Fibroblast of skin of abdomen (primary cell): ENCODE measurements at places on chromosomes 12 and 14.
A peak's percentile ranks its signal among the peaks of the same experiment; 100 is the strongest.

DNA sequence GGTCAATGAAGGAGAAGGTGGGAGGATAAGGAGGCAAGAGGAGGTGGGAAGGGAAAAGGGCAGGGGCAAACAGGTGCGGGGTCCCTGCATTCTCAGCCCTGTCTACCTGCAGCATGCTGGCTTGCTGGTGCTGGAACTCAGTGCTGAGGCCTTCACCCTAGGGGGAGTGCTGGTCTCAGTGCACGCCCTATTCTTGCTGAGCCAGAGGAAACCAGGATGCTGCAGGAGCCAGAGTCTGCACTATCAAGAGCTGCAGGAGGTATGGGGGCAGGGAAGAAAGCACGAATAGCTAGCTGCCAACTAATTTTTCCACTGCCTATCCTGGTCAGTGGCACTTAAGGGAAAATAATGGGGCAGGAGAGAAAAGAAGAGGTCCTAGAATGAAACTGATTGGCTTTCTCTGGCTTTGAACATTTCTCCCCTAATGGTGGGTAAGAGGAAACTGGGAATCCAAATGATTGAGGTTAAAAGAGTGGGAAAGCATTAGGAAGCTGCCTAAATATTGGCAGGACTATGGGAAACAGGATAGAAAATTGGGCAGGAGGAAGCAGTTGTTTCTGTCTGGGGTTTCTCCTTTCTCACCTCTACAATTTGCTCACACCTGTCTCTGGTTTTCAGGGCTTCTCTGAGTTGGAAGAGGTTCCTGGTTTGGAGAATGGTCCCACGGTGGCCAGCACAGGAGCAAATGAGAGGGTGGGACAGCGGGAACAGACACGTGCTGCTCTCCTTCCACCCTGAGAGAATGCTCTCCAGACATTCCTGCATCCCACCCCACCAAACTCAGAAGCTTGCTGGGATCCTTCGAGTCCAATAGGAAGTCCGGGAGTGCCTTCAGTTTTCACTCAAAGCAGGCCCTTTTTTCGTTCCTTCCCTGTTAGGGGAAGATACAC is 1.9 kb downstream of the TMEM253 start:
- DNase-seq = no peak

DNA sequence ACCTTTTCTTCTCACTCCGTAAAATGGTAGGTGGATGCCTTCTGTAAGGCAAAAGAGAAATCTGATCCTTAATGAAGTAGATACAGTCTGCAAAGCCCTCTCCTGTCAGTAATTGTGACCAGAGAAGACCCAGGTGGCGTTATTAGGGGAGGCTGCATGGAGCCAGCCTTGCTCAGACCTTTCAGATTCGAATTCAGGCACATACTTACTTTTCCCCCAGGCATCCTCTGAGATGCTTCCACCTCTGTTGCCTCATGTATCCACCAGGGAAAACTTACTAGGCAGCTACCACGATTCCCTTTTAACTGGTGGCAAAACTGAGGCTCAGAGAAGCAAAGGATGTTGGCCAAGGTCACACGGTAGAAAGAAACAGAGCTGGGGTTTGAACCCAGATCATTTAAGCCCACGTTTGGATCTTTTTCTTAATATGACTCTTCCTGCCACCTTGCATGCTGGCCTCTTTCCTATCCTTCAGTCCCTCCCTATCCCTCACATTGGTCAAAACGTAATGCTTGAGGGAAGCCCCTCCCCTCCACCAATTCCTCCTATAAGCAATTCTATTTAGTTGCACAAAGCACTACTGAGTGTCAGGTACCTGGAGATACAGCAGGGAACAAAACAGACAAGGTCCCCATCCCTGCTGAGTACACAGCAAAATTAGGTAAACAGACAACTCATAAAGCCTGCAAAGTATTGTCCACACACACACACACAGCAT is 179.4 kb downstream of the KSR2 start:
- DNase-seq = no peak

- DNase-seq = no peak
Measured at GRCh38 chr12:53625373-53625945, 723 bp downstream of the ATF7 start.

DNA sequence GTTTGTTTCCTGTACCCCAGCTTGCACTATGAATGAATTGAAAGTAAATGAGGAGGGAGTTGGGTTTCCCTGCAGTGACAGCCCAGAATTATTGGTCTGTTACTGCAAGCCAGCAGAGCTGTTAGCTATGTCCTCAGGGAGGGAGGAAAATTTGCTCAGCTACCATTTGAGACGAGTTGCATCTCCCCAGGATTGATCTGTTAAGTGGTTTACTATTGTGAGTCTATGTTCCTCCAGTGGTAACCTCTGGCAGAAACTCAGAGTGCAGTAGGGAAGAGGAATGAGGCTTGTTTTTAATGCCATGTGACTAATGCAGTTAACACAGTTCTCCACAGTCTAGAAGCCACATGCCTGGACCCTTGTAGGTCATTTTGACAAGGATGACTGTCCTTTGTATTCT is 173.9 kb downstream of the SLC15A4 start:
- no peak for DNase-seq

DNA sequence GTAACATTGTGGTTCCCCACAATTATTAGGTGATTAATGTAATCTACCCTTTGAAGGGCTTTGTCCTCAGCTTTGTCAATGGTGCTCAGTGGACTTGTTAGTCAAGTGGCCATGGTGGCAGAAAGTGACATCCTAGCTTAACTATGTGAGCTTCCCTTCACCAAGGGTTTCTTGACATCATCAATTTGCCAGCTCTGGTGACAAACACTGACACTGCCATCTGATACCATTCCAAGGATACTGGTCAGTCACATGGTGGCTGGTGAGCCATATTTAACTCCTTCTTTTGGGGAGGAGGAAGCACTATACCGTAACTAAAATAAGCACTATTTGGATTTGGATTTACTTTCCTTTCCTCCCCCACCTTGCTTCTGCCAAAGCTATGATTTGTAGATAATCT is 115.7 kb downstream of the IGF1 start:
- no peak for DNase-seq

GRCh38 chr12:125172231-125172850 is 107.1 kb downstream of the AACS start:
- no peak for DNase-seq

GRCh38 chr12:87413784-87414183 is 615.4 kb downstream of the C12orf50 start:
- peak; percentile 90 for DNase-seq

DNA sequence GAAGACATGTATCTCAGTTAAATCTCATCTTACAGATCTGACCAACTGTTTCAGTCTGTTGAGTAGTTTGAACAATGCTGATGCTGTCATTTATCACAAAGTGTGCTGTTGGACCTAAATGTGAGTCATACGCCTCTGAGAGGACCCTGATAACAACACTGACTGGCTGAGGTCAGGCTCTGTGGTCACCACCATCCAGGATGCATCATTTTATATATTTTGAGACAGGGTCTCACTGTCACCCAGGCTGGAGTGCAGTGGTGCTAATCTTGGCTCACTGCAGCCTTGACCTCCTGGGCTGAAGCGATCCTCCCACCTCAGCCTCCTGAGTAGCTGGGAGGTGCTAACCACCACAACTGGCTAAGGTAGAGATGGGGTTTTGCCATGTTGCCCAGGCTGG is 181.0 kb upstream of the RGS6 start:
- DNase-seq = no peak

- DNase-seq = no peak
Measured at GRCh38 chr12:11967376-11968047, 103.2 kb upstream of the BCL2L14 start.

- DNase-seq = no peak
Measured at GRCh38 chr12:47361389-47362021, 281.7 kb upstream of the AMIGO2 start.

GRCh38 chr12:93060666-93061472 is 131.8 kb upstream of the EEA1 start:
- DNase-seq = peak; percentile 85

DNA sequence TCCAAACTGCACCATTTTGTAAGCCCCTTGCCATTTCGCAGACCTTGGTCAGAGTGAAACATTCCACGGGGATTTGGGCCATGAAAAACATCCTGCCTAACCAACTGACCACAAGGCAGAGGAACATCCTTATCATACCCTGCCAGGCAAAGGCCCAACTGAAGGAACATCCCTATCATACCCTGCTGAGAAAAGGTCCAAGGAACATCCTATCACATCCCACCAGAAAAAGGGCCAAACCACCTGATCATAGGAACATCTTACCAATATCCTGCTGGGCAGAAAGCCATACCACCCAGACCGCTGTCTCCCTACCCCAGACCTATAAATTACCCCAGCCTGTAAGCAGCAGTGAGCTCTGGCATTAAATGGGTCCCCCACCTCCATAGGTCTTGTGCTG is 19.4 kb upstream of the LRRC9 start:
- no peak for DNase-seq

DNA sequence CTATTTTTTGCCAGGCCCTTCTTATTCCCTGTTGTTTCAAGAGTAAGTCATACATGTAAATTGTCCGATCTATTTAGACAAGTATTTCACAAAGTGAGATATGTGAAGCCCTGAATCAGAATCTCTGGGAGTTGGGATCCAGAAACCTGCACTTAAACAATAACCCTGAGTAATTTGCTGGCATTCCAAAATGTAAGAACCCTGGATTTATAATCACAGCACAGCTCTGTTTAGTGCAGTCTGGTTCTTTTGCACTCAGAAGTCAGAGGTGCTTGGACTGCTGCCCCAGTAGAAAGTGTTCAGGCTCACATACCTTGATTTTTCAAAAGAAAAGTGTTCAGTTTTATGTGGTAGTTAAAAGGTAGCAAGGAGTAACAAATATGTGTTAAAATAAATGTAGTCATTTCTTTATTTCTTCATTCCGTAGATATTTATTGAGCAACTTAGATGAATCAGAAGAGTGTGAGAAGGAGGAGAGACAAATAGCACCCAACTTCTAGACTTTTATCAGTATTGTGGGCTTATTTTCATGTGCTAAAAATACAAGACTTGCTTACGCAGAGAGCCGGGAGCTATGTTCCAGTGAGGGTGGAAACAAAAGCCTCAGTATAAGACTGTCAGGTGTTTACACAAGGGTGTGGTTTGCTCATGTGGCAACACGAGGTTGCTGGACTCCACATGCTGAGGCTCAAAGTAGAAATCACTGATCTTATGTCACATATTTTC is 70.1 kb downstream of the SYNE2 start:
- DNase-seq = no peak

DNA sequence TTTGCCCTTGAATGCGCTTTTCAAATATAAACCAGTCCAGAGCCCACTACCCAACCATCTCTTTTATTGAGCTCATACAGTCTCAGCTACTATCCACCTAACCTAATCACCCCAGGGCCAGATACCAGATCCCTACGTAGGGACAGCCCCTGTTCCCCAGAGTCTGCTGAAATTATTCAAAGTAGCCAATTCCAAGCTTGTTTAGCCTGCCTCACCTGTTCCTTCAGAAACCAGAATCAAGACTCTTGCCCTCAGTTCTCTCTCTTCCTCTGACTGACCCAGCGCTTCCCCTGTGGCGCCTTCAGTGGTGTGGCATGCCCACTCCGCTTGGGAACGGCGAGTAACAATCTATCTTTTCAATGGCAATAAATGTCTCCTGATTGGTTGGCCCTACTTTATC is 18.8 kb downstream of the BMAL2 start:
- no peak for DNase-seq

- DNase-seq = peak; percentile 84
Measured at GRCh38 chr12:127957001-127957660, 309.8 kb upstream of the TMEM132C start.

DNA sequence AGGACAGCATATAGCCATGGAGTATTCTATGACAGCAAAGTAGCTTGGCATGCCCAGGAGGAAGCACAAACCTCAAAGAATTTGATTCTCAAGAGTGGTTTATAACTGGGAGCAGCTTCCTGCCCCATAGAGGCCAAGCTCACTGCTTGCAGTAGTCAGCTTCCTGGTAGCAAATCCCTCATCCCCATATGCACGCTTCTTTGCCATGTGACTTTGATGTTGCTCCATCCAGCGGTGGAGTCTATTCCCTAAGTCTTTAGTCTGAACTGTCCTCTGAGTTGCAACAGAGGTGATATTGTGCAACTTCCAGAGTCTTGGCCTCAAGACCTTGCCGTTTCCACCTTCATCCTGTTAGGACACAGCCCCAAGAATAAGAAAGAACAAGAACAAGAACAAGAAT is 996.8 kb upstream of the TMEM132C start:
- peak; percentile 71 for DNase-seq

DNA sequence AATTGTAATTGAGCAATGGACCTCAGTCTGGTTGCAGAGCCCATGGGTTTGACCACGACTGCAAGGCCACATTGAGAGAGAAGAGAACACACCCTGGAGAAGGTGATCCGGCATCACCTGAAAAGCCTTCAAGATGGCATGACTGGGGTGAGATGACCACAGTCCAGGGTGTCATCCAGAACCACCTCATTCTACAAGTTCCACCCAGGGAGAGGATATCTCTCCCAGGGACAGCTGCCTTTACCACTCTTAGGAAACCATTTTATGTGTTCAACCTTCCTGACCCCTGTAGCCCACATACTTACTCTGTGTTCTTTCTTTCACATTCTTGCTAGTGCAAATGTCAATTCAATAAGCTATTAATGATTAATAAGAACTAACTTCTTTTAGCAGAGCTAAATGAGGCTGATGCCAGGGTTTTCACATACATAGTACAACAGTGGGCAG is 43.4 kb upstream of the CPM start:
- DNase-seq = no peak

GRCh38 chr12:14773685-14774073 is 29.6 kb downstream of the WBP11 start:
- peak; percentile 5 for DNase-seq

DNA sequence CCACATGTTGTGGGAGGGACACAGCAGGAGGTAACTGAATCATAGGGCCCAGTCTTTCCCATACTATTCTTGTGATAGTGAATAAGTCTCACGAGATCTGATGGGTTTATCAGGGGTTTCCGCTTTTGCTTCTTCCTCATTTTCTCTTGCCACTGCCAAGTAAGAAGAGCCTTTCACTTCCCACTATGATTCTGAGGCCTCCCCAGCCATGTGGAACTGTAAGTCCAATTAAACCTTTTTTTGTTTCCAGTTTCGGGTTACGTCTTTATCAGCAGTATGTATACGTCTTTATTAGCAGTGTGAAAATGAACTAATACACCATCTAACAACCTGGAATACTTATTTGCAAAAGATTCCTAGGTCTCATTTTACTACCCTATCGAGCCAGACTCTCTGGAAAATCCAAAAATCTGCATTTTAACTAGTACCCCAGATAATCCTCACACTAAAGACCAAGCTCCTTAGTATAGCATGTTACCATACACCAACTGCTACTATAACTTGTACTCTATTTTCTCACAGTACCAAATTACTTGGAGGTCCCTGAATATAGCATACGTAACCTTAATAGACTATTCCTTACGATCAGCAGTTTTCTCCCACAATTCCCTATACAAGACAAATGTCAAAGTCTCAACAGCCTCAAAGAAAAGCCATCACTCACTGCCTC is 11.5 kb downstream of the GTF2A1 start:
- no peak for DNase-seq

DNA sequence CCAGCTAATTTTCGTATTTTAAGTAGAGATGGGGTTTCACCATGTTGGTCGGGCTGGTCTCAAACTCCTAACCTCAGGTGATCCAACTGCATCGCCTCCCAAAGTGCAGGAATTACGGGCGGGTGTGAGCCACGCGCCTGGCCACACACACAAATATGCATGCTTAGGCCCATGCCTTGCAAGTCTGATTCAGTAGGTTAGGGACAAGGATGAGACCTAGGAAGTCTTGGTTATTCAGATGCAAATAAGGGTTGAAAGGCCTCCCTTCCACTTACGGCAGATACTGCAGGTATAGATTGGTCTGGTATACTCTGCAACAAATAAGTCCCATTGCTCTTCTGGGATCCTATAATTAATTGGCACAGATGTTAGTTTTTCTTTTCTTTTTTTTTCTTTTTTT is 32.9 kb downstream of the TXNRD1 start:
- DNase-seq = no peak
